H1 (cell line): ENCODE measurements at places on chromosomes 4 and X. TPM values are rescaled to one million over a fixed set of nuclear protein-coding genes. Genes with fewer than 3 reads are reported as not detected.

DNA sequence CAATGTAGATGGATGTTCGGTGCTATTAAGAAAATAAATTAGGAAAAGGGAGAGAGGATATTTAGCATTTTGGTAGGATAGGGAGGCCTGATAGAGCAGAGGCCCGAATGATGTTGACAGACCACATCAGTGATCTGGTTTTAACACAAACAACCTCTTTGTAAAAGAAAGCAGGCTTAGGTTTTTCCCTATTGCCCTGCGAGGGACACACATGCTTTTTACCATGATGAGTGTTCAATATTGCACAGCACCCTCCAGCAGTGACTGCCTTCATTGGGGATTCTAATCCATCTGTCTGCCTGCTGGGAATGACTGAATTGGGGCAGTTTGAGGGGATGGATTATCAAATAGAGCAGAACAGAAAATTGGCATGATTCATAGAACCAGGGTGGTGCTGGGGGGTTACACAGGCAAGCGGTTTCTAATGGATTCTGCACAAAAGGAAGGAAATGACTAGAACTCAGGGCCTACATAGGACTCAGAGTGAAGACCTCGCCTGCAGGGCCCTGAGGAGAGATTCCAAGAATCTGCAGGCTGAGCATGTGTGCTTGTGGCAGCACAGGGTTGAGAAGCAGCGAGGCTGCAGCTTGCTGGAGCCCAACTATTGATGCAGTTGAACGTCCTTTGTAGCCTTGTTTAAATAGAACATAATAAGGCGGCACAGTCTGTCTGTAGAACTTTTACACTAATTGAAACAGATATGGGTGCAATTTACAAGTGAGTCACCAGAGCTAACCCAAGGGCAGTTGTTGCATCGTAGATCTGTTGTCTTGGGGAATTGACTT, 58.0 kb downstream of the RHOH start:
- H3K36me3 ChIP-seq = no peaks in the 10 kb centered on the region
- H3K27ac ChIP-seq = no peak overlapping the region
- peaks cover 2% of the 10 kb centered on the region; the same call in 1 of the 2 replicates for H3K4me1 ChIP-seq
- no peak for DNase-seq
- H3K4me3 ChIP-seq = no peak overlapping the region

DNA sequence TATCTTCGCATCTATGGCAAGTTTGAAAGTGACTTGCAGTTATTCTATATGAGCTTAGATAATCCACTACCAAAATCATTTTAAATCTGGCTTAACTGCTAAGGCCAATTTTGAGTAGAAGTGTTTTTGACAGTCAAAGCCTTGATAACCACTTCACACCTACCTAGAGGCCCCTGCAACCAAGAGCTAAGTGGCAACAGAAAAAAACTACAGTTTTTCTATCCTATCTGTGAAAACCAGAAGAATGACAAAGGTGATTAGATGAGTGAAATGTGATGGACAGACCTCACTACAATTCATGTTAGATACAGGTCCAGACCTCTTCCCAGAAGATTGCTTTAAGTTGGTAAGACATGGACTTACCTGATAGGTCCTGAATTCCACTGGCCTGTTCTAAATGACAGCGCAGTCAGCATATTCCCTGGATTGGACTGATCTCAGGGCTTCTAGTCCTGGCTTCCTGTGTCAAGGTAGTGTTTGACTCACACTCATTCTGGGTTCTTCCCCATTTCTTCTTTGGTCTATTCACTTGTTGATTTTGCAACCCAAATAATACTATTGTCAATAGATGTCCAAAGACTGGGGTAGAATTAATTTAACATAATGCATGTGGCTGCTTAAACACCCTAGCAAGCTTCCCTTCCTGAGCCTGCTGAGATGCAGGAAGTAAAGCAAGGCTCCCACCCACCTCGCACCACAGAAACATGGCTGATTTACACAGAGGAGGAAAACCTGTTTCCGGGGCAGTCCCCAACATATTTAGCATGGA, 65.1 kb downstream of the PPP3CA start:
- H3K27ac ChIP-seq = no peak overlapping the region
- H3K27me3 ChIP-seq = no peaks in the 10 kb centered on the region
- no peaks in the 10 kb centered on the region for H3K36me3 ChIP-seq
- DNase-seq = no peak

GRCh38 chr4:80454040-80454439, 118.5 kb downstream of the CFAP299 start:
- no peaks in the 10 kb centered on the region for H3K27me3 ChIP-seq
- no peaks in the 10 kb centered on the region for H3K36me3 ChIP-seq
- no peak overlapping the region for H3K27ac ChIP-seq

Gene ANXA3
- 6.6 and 10.3 TPM in 2 replicates for polyA plus RNA-seq

Gene H2BW2
- 0.03 and 0.44 TPM in 2 replicates for polyA plus RNA-seq

DNA sequence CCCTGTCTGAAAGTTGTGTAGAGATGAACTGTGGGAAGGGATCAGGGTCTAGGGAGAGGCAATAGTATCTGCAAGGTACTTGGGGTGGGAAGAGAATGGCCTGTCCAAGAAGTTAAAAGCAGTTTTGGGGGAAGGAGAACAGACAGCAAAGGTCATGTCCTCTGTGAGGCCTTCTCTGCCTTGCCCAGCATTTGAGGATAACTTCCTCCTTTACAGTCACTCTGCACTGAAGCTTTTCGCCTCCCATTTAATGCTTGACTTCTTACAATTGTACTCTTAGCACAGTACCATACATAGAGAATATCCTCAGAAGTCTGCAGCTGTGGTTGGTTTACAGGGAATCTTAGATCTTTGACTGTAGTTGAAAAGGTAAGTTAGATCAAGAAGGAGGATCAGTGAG, 121.8 kb upstream of the AP1S2 start:
- no peak overlapping the region for H3K27ac ChIP-seq
- H3K4me1 ChIP-seq = no peaks in the 10 kb centered on the region
- H3K4me3 ChIP-seq = no peak overlapping the region

DNA sequence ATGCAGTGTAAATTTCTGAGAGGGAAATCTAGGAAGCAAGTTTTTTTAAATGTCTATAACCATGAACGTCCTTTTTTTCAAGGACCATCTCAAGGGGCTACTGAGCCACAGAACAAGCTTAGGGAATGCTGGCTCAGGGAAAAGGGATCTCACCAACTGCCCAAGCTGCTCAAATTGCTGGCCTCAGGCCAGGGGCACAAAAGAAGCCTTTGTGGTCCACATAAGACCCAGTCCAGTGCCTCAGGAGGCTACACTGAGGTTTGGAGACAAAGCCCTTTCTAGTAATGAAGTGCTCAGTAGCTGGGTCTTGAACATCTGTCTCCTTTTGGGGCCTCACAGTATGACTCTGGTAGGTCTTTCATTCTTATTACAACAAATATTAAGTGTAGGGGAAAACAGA, 305.5 kb downstream of the RAB28 start:
- no peak overlapping the region for H3K27ac ChIP-seq
- H3K27me3 ChIP-seq = no peaks in the 10 kb centered on the region
- DNase-seq = no peak
- no peaks in the 10 kb centered on the region for H3K4me1 ChIP-seq
- no peak overlapping the region for H3K4me3 ChIP-seq

Gene OTUD6A
- polyA plus RNA-seq = 0.09 and 0.27 TPM in 2 replicates

DNA sequence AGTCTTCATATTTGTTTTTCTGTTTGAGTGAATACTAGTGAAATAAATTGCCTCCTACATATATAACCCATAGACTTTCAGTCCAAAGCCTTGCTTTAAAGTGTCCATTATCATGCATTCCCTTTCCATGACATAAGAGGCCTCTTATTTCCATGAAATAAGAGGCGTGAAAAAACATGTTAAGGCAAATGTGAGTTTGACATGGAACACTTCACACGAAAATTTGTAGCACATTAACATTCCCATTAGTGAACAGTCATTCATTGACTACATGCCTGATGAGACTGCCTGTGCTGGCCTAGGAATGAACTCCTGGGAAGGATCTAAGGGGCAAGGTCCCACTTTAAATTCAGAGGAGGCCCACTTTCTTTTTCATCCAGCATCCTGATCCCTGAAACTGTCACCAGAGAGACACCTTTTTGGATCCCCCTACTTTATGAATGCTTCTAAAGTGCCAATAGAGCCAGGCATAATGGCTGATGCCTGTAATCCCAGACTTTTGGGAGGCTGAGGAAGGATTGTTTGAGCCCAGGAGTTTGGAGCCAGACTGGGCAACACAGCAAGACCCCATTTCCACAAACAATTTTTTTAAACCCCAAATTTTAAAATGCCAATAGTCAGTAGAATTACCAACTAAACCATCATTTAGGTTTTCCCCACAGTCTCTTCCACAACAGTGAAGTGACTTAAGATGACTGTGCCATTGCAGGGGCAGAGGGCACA, 6.7 kb downstream of the RTL8B start:
- no peaks in the 10 kb centered on the region for H3K27me3 ChIP-seq
- H3K27ac ChIP-seq = no peak overlapping the region
- peaks cover 5% of the 10 kb centered on the region for H3K4me1 ChIP-seq
- no peak for DNase-seq
- no peaks in the 10 kb centered on the region for H3K36me3 ChIP-seq

Gene BST1
- 0.20 and 0.54 TPM in 2 replicates for polyA plus RNA-seq

DNA sequence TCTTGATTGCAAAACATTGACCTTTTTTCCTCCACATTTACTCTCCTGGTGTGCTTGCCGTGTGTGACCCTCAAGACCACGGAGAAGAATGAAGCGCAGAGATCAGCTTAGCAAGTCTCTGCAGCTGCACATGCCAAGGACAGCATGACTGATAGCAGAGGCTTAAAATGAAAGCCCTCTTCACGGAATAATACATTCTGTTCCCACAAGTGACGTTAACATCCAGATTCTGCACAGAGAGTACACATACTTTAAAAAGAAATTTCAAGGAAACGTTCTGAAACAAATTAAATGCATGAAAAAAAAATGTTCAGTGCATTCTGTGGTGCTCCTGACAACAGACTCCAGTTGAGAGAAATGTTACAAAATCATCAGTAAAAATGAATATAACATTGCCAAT, 60.9 kb downstream of the SLC7A11 start:
- DNase-seq = no peak
- no peaks in the 10 kb centered on the region for H3K27me3 ChIP-seq
- no peak overlapping the region for H3K27ac ChIP-seq
- H3K4me1 ChIP-seq = 0 out of 2 replicates have a peak, but pooled peaks cover 3% of the 10 kb centered on the region

Gene UBE2A
- 22.4 and 24.8 TPM in 2 replicates for polyA plus RNA-seq

- no peaks in the 10 kb centered on the region for H3K27me3 ChIP-seq
- no peaks in the 10 kb centered on the region for H3K36me3 ChIP-seq
- H3K27ac ChIP-seq = no peak overlapping the region
- DNase-seq = no peak
- H3K4me1 ChIP-seq = no peaks in the 10 kb centered on the region
Measured at GRCh38 chr4:120293341-120293740, 226.7 kb upstream of the MAD2L1 start.

GRCh38 chr4:91734682-91735081, 569.1 kb upstream of the GRID2 start:
- no peaks in the 10 kb centered on the region for H3K4me1 ChIP-seq
- no peaks in the 10 kb centered on the region for H3K36me3 ChIP-seq
- DNase-seq = no peak

Gene SPATA4
- not detected in 2 replicates for polyA plus RNA-seq

DNA sequence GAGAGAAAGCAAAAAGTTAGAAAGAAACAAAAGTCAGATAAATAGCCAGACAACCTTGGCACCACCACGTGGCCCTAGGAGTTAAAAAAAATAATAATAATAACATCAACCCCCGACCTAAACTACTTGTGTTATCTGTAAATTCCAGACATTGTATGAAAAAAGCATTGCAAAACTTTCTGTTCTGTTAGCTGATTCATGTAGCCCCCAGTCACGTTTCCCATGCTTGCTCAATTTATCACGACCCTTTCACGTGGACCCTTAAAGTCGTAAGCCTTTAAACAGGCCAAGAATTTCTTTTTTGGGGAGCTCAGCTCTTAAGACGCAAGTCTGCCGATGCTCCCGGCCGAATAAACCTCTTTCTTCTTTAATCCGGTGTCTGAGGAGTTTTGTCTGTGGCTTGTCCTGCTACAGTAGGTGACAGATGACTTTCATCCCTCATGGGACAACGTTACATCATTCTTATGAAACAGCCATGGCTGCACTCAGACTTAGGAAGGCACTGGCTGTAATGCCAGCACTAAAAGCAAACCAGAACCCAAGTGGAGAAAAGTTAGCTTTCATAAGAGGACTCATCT, 520 bp downstream of the ACOX3 start:
- peak overlapping the region; percentile 71 for H3K4me3 ChIP-seq
- no peaks in the 10 kb centered on the region for H3K36me3 ChIP-seq

GRCh38 chr4:14726877-14727361, 275.4 kb upstream of the CPEB2 start:
- no peaks in the 10 kb centered on the region for H3K36me3 ChIP-seq
- no peak overlapping the region for H3K27ac ChIP-seq
- H3K27me3 ChIP-seq = no peaks in the 10 kb centered on the region
- H3K4me1 ChIP-seq = no peaks in the 10 kb centered on the region
- DNase-seq = no peak
- no peak overlapping the region for H3K4me3 ChIP-seq

- peaks cover 17% of the 10 kb centered on the region; the same call in 1 of the 2 replicates for H3K27me3 ChIP-seq
- H3K27ac ChIP-seq = no peak overlapping the region
- H3K36me3 ChIP-seq = no peaks in the 10 kb centered on the region
- H3K4me3 ChIP-seq = no peak overlapping the region
Measured at GRCh38 chrX:39163581-39164126, 362.4 kb downstream of the MID1IP1 start.

DNA sequence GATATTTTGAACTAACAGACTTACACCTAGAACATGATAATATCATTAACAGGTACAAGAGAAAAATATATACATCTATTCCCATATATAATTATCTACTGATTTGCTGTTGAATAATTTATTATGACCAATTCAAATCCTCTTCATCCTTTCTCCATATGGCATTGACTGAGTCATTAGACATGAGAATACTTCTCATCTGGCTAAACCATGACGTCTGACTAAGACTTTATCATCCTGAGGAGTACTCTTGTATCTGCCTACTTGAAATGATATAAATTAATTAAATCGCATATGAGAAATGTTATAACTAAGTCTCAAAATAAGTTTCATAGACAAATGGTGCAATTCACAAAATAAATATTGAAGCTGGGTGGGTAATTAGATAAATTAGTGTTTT, 67.4 kb downstream of the EMCN start:
- H3K27me3 ChIP-seq = no peaks in the 10 kb centered on the region
- DNase-seq = no peak
- no peaks in the 10 kb centered on the region for H3K4me1 ChIP-seq
- no peak overlapping the region for H3K27ac ChIP-seq
- no peak overlapping the region for H3K4me3 ChIP-seq

DNA sequence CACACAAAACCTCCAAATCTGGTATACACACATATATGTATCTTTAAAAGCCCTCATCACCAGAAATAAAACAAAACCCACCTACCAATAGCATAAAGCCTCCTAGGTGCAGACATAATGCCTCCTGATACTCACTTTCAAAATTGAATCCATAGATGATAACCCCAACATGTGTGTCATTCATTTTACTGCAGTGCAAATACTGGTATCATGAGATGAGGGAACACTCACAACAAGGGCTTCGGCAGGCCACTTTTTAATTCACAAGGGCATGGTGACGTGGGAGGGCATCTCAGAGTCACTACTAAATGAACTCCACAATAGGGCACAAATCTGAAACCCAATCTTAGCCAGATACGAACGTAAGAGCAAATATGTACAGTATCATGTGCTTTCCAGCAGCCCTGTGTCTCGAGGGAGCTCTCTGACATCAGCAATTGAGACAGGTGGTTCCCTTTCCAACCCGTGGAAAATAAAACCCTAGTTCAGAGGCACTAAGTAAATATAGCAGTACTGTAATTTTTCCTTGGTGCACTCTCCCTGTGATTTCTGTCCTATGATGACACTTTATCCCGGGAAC, 14.1 kb upstream of the PPARGC1A start:
- no peaks in the 10 kb centered on the region for H3K4me1 ChIP-seq
- H3K27me3 ChIP-seq = no peaks in the 10 kb centered on the region
- H3K27ac ChIP-seq = no peak overlapping the region
- H3K36me3 ChIP-seq = no peaks in the 10 kb centered on the region
